ENCODE measurements at places on chromosomes 3 and 15.

GRCh38 chr3:27312044-27312668 lies 57.0 kb downstream of the NEK10 start:
- peak; percentile 76 for DNase-seq

- DNase-seq = no peak
Measured at GRCh38 chr3:72782521-72782920, 65.7 kb downstream of the SHQ1 start.

DNA sequence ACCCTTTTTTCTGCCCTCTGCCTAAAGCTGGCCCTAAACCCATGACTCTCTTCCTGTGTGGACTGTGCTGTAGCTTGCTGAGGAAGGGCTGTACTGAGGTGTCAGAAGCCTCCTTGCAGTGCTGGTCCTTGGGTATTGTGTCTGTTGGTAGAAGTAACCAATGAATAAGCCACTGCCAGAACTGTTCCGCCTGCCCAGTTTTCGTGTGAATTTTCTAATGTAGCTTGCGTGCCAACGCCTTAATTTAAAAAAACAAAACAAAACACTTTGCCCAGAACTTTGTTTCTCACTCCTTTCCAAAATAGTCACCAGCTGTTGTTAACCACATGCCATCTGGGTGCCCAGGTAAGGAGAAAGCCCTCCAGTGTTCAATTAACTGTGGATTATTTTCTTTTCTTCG lies 101.9 kb downstream of the KLHL25 start:
- DNase-seq = peak; percentile 18

DNA sequence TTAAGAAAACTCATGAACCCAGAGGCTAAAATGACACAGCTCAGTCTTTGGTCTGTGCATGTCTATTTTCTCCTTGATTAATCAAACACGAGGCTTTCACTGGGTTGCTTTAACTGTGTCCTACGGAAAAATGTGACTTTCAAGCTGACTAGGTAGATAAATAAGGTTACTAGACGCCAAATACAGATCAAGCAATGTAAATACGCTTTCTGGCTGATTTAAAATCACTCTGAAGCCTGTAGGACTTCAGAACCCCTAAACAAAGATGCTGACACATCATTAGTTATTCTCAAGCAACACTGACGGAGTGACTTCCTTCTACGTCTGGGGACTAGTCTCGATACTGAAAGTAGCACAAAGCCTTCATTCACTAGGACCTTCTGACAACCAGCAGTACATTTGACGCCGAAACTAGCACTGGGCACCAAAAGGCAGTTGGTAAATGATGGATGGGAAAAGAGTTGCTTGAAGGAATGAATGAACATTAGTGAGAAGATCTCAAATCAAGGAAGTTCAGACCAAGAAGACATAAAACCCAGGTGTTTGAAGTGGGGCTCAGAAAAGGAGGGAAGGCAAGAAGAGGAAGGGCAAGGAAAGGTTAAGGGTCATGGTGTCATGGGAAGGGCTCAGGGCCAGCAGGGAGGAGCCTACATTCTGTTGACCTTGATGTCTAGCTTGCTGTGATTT lies 67.1 kb upstream of the CDV3 start:
- no peak for DNase-seq

DNA sequence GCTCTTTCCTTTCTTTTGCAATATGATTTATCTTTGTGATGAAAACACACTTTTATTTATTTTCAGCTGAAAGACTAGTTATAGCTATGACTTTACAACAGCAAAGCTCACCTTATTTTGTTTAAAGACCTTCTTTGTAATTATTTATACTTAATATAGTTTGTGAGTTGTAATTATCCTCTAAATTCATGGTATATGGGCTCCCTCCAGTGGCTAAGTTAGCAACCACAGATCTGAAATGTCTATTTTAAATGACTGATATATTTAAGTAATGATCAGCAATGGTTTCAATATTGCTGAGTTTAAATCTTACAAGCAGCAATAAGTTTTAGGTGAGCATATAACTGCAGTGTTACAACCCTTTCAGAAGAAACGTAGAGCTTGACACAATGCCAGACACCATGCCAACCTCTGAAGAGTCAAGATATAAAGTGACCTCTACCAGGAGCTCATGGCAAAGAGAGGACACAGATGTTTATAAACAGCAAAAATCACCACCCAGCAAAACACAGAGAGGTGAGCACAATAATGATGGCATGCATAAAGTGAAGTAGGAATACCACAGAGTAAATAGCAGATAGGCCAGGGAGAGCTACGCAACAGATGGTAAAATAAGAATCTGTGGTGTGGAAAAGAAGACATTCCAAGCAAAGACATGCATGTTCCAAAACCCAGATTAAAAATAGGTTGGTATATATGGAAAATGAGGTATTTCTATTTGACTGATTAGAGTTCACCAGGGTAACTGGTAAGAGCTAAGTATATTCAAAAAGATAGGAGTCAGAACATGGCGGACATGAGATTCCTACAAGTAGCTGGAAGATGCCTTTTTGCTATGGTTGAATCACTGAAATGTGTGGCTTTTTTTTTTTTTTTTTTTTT lies 143.7 kb upstream of the ZNF385D start:
- DNase-seq = peak; percentile 28

- DNase-seq = no peak
Measured at GRCh38 chr15:83164111-83164770, 43.4 kb downstream of the HDGFL3 start.

DNA sequence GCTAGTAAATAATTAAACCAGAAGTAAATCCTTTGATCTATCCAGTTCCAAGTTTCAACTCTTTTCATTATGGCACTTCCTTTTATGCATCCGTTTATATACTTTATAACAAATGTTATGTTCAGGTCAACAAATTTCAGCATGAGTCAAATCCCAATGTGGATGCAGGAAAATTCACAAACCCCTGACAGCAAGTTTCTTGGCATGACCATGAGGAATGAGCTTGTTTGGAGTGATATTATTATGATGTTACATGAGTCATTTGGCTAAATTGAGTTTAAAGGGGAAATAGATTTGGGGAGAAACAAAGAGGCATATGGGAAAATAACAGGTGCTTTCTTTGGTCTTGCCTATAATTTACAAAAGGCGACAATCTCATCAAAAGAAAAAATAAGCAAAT lies 32.1 kb upstream of the KCNMB2 start:
- DNase-seq = no peak

- no peak for DNase-seq
Measured at GRCh38 chr15:70829371-70830166, 24.4 kb downstream of the LARP6 start.

- DNase-seq = peak; percentile 4
Measured at GRCh38 chr3:57393977-57394376, 101.5 kb upstream of the ASB14 start.

- DNase-seq = peak; percentile 66
Measured at GRCh38 chr15:78714890-78715289, 73.9 kb upstream of the CHRNB4 start.

DNA sequence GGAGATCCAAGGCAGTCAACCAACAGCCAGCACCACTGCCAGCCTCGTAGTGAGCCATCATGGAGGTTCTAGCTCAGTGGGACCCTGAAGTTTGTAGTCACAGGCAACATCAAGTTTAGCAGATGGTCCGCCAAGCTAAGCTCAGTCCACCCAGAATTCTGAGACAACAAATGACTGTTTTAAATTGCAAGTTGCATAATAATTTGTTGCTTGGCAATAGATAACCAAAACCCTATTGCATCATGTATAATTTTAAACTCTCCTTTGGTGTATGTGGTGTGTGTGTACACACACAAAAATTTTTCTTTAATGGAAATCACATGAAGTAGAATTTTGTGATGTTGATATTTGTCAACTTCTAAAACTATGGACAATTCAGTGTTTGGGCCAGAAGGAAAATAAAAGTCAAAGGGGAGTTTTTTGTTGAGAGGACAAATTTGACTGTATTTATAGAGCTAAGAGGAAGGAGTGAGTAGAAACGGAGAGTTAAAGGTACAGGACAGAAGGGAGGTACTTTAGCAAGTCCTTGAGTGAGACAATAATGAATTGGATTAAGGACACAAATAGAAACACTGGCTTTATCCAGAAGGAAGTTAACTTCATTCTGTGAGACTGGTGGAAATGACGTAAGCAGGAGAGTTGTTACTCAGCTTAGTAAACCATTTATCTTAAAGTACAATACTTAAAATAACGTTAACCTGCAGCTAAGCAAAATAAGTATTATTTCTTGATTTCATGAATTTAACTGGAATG lies 83.6 kb downstream of the NCEH1 start:
- DNase-seq = no peak

GRCh38 chr3:101936419-101937356 lies 87.4 kb downstream of the NFKBIZ start:
- DNase-seq = peak; percentile 21

- no peak for DNase-seq
Measured at GRCh38 chr15:43134157-43134635, 810 bp downstream of the TMEM62 start.

DNA sequence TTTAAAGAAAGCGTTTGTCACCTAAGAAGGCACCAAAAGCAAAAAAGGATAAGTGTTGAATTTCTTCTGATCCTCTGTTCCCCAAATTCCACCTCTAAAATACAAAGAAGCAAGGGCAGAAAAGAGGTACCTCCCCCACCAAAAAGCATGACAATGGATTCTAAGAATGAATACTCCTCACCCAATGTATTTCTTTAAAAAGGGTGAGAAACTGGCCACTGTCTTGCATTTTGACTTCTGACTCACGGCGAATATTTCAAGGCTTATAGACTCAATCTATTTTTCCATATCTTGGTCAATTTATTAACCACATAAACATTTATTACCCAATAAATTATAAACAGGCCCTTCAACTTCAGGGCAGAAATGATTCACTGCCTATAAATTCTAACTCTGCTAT lies 131.1 kb downstream of the NR1I2 start:
- DNase-seq = no peak

DNA sequence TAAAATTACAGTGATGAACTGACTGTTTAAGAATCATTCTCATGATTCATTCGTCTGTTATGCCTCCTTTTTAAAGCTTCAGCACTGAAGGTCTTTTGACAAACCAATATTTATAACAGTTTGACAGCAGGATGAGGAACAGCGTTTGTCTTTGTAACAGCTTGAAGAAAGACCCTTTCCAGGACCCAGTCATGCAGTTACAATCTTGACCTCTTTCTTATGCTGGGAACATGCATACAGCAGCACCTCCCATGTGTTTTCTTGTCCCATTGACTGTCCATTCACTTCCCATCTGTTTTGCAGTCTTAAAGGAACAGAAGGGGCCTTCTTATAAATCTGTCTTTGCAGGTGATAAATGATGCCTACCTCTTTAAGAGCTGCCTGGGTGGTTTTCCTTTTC lies 87.2 kb downstream of the OPA1 start:
- DNase-seq = no peak

DNA sequence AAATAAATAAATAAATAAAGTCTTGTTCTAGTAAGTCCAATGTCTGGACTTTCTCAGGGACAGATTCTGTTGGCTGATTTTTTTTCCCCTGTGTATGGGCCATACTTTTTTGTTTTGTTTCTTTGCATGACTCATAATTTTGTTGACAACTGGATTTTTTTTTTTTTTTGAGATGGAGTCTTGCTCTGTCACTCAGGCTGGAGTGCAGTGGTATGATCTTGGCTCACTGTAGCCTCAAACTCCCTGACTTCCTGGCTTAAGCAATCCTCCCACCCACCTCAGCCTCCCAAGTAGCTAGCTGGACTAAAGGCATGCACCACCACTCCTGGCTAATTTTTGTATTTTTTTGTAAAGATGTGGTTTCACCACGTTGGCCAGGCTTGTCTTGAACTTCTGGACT lies 38.9 kb downstream of the TICRR start:
- DNase-seq = no peak

DNA sequence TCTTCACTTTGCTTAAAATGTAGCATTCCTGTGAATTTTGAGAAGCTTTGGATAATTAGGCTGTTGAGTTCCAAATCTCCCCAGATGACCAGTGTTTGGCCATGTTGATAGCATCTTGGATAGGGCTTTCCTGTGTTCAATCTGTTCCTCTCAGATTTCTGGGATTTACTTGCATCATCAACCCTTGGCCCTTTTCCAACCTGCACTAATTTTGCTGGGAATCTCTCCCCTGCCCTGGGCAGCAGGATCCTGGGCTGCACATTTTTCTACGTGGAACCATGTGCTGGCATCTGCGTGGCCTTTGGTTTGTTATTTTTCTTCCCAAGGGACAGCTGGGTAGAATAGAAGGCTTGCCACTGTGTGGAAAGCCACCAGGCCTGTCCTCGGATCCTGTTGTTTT lies 75.4 kb upstream of the PLXNA1 start:
- no peak for DNase-seq

DNA sequence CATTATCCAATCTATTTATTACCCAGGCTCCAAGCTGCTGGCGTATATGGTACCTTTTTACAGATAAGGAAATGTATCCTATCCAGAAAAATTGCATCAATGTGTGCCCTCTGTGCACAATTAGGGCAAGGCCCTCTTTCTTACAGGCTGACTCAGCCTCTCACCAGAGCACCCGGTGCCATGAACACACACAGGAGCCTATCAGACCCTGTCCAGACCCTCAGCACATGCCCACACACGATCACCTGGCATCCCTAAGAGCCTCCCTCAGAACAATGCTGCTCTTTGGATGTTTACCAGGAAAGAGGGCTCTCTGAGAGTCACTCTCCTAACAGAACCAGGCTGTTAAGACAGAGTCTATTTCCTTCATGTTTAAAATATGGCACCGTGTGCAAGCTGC lies 460.0 kb upstream of the TBL1XR1 start:
- no peak for DNase-seq

DNA sequence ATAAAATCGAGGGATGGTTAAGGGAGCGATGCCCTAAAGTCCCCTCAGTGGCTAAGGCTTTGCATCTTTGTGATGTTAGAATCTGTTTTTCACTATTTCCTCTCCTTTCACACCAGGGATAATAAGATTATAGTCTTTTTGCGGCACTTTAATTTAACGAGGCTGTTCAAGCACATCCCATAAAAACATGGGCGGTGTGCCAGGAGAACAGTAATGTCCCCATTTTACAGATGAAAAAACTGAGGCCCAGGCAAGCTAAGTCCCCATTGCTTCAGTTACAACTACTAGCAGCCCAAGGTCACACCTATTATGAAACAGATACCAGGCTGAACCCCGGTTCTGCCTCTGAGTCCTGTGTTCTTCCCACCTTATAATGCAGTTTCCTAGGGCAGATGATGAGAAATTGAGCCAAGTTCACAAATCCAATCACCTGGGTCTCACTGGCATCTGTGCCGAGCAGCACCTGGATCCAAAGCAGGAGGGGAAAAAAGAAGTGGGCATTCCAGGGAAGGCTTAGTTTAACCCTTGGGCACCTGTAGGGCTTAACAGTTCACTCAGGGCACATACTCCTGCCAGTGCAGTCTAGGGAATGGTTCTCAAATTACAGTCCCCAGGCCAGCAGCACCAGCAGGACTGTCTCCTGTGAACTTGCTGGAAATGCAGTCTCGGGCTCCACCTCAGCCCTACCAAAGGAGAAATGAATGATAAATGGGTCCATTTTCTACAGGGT lies 169.3 kb downstream of the RAB11A start:
- no peak for DNase-seq

DNA sequence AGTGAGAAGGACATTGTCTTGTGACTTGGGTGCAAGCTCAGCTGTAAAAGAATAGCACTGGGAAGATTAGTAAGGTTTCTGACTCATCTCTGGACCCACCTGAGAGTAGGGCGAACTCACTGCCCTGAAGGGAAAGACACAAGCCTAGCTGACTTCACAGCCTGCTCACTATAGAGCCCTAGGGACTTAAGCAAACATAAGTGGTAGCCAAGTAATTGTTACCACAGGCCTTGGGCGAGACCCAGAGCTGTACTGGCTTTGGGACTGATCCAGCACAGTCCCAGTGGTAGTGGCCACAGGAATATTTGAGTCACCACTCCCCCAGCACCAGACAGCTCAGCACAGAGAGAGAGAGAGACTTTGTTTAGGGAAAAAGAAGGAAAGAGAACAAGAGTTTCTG lies 429.9 kb downstream of the TBL1XR1 start:
- DNase-seq = no peak
